ENCODE measurements at places on chromosomes 16 and 17.
A peak's percentile ranks its signal among the peaks of the same experiment; 100 is the strongest.

- DNase-seq: peak; percentile 92
Measured at GRCh38 chr17:12985431-12986293, 32.2 kb downstream of the ELAC2 start.

DNA sequence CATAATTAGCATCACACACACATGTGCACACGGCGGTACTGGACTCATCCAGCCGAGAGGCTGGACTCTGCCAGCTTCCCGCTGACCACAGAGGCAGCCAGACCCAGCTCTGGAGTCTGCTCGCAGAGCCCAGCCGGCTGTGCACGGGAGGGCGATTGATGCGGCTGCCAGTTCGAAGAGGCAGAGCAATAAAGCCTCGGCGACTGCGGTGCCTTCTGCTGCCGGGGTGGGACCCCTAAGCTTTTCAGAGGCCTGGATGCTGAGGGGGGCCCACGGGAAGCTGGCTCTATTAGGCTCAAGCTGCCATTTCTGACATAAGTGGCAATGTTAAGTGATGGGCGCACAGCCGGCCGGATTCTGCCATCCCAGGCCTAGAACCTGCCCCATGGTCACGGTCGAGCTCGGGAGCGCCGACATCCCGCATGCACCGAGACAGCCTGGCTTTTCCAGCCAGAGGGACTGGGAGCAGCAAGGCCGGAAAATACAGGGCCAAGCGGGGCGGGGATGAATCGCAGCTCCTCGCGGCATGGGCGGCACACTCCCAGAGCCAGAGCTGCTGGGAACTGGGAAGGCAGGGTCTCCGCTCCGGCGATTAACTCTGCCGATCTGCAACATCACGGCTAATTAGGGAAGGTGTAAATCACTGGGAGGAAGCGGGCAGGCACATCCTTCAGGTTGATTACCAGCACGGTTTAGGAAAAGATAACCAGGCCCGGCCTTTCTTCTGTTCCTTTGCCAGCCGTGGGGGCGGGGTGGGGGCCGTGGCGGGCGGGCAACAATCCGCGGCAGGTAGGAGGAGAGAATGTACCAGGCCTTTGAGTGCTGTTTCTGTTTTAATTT lies 57.7 kb downstream of the TBC1D16 start:
- DNase-seq: no peak

DNA sequence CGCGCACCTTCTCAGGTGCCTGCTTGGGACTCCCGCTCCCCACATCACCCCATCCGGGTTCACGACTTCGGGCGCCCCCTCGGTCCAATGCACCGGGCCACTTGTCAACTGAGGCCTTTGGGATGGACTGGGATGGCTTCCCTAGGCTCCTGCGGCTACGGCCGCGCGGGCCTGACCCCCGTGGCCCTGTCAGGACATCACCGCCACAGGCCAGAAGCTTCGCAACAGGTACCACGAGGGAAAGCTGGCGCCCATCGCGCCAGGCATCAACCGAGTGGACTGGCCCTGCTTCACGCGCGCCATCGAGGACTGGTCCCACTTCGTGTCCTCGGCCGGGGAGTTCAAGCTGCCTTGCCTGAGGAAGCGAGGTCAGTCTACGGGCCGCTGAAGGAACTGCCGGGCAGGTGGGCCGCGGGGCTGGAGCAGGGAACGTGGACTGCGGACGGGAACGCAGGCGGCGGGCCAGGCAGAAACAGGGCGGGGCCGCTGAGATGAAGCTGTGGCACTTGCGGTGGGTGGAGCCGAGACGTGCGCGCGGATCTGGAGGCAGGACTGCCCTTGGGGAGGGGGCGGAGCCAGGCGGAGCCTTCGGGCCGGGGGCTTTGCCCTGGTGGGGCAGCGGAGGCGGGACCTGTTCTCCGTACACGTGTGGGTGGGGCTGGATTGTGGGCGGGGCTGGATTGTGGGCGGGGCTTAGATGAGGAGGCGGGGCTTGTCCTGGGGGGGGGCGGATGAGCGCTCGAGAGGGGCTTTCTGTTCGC lies 13.7 kb upstream of the CNGB1 start:
- no peak for DNase-seq

GRCh38 chr17:46976626-46977270 lies 2.3 kb downstream of the RPRML start:
- DNase-seq: peak; percentile 53

GRCh38 chr17:45222996-45223538 lies 1.4 kb downstream of the FMNL1 start:
- no peak for DNase-seq

GRCh38 chr16:72673118-72673517 lies 374.8 kb downstream of the ZFHX3 start:
- no peak for DNase-seq

DNA sequence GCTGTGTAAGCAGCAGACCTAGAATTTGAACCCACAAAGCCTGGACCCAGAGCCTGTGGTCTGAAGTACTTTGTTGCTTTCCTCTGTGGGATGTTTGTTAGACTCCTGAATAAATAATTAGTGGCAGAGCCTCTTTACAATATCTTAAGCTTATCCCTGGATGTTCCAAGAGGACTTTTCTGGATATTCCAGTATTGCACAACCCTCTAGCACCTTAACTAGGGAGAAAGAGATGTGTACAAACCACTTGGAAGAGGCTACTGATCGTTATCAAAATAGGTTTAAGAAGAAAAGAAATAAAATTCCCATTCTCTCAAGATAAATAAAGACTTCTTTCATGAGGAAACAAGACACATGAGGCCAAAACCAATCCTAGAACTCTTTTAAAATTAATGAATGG lies 632.4 kb downstream of the CDH11 start:
- no peak for DNase-seq

GRCh38 chr16:86823888-86824671 lies 245.7 kb downstream of the FOXL1 start:
- DNase-seq: no peak

DNA sequence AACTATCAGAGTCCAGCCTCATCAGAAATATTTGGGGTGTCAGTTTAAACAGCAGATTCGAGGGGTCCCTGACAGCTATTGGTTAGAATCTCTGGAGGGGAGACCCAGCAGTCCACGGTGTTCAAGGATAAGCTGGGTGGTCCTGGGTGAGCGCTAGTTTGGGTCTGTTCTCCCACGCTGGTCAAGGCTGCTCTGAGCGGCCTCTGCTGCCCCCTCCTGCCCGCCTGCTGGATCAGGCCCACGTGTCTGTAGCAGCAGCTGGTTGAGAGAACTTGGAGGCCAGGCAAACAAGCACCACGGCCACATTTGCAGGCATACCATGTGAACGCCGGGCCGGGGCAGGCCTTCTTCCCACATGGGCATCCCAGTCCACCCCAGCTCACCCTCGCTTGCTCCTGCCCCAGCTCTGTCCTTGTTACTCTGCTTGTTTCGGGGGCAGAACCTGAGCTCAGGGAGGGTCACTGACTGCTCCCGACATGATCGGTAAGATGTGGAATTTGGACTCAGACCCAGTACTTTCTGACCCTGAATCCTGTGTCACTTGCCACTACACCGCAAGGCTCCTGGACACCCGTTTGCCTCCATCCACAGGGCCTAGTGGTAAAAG lies 7.4 kb downstream of the FOXF1 start:
- DNase-seq: no peak

- no peak for DNase-seq
Measured at GRCh38 chr16:74667255-74667700, 601 bp upstream of the RFWD3 start.

DNA sequence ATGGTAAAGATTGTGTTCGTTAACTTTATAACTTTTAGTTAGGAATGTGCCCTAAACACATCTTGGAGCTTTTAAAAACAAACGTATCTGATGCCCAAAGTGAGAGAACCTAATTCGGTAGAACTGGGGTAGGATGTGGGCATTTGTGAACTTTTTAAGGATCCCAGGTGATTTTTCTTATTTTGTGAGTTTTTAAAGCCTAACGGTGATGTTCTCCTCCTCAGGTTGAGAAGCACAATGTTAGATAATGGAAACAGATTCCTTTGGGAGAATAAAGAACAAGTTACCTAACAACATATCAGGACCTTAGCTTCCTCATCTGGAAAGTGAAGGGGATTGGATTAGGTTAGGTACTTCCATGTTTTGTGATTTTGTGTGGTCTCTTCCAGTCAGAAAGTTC lies 687 bp downstream of the SAP30BP start:
- no peak for DNase-seq

DNA sequence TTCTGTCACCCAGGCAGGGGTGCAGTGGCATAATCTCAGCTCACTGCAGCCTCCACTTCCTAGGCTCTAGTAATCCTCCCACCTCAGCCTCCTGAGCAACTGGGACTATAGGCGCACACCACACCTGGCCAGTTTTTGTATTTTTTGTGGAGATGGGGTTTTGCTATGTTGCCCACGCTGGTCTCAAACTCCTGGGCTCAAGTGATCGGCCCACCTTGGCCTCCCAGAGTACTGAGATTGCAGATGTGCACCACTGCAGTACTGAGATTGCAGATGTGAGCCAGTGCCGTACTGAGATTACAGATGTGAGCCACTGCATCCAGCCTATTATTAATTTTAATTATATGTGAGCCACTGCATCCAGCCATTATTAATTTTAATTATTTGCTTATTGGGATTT lies 13.8 kb downstream of the CRK start:
- DNase-seq: no peak

DNA sequence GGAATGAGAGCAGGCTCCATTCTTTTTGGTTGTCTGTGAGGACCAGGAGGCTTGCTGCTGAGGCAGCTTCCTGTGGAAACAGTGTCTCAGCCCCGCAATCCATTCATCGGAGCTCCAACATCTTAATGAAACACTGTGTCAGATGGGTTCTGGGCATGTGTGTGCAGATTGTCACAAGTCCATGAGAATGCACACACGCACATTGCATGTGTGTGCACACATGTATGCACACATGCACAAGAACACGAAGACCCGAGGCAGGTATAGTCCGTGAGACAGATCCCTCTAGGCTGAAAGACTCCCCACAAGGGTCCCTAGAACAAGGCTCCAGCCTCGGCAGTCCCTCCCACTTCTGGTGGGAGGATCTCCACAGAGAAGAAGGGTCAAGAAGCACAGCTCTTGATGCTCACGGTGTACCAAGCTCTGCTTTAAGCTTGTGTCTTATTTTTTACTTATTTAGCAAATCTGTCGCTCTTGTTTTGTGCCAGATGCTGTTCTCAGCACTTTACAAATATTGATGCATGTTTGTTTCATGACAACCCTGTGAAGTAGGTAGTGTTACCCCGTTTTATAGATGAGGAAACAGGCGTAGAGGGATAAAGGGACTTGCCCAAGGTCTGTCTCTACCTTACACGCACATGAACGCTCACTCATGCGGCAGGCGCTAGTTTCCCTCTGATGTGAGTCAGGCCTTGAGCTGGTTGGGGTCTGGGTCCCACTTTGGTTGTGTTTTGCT lies 213.1 kb downstream of the SEC14L1 start:
- DNase-seq: no peak

DNA sequence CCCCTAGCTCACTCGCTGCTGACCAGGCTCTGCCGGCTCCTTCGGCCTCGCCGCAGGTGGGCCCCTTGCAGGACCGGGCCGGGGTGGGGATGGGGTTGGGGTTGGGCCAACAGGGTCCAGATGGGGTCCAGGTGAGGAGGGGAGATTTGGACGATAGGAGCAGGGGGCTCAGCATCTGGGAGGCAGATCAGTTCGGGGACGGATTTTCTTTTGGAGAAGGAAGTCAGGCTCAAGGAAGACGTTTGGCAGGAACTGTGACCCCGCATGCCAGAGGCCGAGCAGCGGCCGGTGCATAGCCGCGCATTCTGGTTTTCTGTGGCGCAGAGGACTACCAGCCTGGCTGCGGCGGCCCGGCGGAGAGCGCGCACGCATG lies 845 bp upstream of the ALDOA start:
- no peak for DNase-seq

GRCh38 chr16:89200124-89200849 lies at the start of gene SLC22A31:
Gene SLC22A31, minus strand, starts transcription at chr16:89200537. Its CDS starts 36 bp downstream, at chr16:89200501.
- DNase-seq: no peak

DNA sequence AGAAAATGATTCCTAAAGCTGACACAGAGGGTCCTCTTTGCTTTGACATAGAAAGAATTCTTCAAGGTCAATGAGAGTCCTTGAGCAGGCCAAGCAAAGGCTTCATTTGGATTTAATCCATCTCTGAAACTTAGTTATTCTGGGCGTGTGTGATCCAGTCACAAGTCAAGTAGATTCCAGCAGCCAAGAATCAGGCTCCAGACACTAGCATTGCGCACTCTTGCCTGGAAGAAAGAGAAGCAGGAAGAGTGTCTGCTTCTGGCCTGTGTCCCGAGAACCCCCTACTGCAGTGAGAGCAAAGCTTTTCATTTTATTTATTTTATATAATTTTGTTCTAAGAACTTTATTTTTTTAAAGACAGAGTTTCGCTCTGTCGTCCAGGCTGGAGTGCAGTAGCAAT lies 88.2 kb upstream of the CACNG5 start:
- no peak for DNase-seq

DNA sequence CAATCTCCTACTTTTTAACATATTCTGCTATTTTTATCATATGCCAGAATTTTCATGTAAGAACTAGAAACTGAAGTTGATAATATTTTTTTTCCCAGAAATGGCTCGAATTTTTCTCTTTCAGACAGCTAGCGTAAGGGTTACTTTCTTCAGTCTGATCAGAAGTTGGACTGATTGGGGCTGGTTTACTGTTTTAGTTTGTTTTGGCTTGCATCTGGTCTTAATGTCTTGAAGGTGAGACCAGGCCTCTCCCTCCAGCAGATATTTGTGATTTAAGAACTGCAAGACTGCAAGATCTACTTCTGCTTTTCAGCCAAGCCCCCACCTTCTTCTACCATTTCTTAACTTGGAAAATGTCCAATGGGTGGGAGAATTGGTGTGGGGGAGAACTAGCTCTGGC lies 266.4 kb downstream of the HAPSTR1 start:
- no peak for DNase-seq

DNA sequence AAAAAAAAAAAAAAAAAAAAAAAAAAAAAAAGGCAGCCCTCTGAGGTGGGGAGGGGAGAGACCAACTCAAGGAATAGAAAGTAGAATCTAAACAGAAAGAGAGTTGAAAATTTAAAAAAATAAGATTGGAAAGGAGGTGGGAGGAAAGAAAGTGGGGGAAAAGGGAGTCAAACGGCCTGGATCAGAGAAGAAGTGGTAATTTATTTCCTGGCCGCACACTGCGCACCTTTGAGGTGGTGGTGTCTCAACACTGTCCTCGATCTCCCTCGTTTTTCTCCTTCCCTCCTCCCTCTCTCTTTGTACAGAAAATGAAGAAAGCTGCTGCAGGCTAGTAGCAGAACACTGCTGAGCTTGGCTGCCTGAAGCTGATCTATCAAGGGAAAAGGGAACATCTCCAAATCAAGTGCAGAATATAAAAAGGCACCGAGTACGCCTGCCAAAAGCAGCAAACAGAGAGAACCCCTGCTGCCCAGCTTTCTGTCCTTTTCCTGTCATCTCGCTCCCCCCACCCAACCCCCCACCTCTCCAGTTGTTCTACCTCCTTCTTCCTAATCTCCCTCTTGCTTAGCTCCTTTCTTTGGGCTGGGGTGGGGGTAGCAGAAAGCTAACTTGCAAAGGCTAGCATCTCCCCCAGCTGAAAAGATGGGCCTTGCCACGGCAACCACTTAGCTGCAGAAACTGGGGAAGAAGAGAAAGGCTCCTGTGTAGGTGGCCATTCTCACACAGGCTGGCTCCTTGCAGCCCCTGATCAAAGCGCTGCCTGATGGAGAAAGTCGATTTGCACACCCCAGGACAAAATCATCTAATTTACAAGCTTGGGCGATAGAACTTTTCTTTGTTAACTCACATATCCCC lies 22.5 kb downstream of the AXIN2 start:
- no peak for DNase-seq

Measured in NCI-H1694 (cell line).